EH (cell line): ENCODE measurements at places on chromosomes 4 and X.

DNA sequence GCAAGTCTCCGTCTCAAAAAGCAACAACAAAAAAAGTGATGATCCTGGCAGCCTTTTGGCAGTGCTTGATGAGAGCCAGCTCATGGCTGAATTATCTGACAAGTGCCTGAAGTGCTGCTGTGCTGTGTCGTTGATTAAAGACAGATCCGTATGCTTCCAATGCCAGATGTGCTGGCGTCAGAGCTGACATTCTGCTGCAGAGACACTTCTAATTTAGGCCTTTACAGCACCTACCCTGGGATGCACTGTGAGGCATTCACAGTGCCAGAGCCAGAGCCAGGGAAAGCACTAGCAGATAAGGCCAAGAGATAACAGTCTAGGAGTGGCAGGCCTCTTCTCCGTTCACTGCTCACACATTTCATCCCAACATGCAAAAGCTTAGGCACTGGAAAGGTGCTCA, 995.5 kb downstream of the RAB28 start:
- DNase-seq: no peak

- DNase-seq: no peak
Measured at GRCh38 chr4:30792601-30793000, 72.4 kb downstream of the PCDH7 start.

- DNase-seq: no peak
Measured at GRCh38 chr4:24373704-24374103, 210.7 kb downstream of the DHX15 start.

- DNase-seq: no peak
Measured at GRCh38 chr4:99076292-99076976, 12.2 kb downstream of the ADH5 start.

DNA sequence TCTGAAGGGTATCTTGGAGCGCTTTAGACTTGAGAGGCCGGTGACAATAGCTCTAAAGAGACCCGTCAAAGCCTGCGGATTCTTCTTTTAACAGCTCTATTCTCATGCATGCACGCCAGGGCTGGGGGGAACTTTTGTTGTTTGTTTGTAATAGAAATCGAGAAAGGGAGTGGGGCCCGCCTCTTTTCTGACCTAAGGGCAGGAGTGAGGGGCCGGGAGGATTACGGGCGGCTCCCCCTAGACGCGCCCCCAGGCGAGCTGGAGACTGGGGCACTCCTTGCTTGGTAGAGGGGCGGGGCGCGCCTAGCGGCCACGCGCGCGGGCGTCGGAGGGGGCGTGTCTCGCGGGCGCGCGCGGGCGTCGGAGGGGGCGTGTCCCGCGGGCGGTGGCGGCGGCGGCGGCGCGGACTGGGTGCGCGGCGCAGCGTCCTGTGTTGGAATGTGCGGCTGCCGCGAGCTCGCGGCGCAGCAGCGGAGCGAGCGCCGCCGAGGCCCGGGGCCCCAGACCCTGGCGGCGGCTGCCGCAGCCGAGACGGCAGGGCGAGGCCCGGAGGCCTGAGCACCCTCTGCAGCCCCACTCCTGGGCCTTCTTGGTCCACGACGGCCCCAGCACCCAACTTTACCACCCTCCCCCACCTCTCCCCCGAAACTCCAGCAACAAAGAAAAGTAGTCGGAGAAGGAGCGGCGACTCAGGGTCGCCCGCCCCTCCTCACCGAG, at the start of gene REST:
Gene REST, plus strand, starts transcription at position 412 of the 717 bp plus-strand sequence. CDS start 2,739 bp downstream, outside the sequence.
- peak; percentile 71 for DNase-seq

DNA sequence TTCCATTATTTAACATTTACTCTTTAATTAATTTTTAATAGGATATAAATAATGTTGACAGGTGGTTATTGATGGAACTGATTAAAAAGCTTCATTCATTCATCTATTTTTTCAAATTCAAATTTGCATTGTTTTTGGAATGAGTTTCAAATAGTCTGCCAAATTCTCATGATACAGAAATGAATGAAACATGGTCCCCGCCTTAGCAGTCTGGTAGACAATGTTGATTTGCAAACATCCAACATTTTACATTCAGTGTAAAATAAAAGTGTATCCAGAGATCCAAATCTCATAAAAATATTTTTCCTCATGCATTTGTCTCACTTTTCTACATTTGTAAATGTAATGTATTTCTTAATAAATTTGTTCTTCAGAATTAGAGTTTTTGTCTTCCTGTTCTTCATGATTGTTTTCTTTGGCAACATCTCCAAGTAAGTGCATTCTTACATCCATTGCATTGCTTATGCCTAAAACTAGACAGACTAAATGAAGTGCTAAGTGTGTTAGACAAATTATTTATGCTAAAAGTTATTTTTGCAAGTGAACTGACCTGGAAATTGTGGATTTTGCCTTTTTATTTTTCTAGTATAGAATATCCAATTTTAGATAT, 142.3 kb downstream of the PCDH18 start:
- DNase-seq: peak; percentile 63

GRCh38 chrX:71578253-71579135, at the start of gene GCNA:
TSS of gene GCNA (plus strand) at chrX:71578437. CDS start at chrX:71580822, 2,385 bp downstream.
- no peak for DNase-seq

DNA sequence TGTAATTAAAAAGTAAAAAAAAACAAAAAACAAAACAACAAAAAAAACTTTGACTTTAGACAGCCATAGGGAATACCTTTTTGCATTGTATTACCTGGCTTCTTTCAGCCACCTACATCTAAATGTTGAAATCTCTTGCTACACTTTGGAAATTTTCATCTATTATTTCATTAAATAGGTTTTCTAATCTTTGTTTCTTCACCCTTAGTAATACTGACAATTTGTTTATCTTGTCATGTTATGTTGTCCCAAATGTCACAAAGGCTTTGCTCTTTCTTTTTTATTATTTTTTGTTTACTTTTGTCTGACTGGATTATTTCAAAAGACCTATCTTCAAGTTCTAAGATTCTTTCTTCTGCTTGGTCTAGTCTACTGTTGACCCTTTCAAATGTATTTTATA, 7.5 kb downstream of the PF4 start:
- DNase-seq: no peak

- no peak for DNase-seq
Measured at GRCh38 chr4:169945636-169946035, 80.6 kb downstream of the MFAP3L start.

- peak; percentile 67 for DNase-seq
Measured at GRCh38 chr4:149264093-149264733, 551.4 kb downstream of the IQCM start.

GRCh38 chr4:126081336-126081735, 766.6 kb downstream of the FAT4 start:
- peak; percentile 21 for DNase-seq

DNA sequence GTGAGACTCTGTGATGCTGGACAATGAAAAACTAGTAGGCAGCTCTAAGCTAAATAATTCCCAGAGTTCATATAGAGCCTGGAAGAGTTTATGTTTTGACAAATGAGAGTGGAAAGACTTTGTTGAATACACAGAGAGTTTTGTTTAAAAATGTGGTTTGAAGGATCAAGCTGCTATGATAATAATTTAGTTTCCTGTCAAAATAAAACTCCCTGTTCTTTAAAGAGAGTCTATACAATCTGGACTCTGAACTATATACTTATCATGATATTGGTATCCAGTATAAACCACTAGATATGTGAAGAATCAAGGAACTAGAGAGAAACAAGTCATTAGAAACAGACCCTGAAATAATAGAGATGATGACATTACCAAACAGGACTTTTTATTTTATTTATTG, 158.6 kb downstream of the C4orf33 start:
- no peak for DNase-seq

DNA sequence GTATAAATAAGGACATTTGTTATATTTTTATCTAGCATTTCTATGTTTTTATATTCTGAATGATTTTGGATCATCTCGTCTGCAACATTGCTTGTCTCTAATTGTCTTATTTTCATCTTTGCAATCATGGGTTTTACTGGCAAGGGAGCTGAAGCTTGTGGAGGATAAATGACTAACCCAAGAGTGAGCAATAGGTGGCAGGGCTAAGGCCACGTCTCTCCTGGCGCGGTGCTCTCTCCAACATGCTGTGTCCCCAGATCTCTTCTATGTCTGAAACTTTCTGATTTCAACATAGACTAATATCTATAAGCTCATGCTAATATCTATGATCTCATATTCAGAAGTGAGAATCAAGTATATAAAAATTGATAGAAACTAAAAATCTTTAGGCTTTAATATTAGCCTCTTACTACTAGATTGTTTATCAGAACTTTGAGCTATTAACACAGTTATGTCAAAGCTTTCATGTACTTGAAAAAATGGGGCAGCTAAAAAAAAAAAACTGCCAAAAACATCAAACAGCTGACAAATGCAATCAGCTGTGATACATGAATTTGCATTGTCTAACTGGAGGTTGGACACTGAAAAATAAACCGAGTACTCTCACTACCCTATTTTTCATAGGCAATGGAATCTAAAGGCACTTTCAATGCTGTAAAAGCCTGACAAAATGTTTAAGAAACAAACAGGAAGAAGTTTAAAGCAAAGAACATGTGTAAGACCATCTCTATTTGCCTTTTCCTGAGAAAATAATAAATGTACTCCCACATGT, 169.2 kb downstream of the TMA16 start:
- no peak for DNase-seq

GRCh38 chr4:46945062-46945461, 36.0 kb upstream of the COX7B2 start:
- DNase-seq: no peak

- no peak for DNase-seq
Measured at GRCh38 chr4:23993373-23993772, 103.5 kb upstream of the PPARGC1A start.

DNA sequence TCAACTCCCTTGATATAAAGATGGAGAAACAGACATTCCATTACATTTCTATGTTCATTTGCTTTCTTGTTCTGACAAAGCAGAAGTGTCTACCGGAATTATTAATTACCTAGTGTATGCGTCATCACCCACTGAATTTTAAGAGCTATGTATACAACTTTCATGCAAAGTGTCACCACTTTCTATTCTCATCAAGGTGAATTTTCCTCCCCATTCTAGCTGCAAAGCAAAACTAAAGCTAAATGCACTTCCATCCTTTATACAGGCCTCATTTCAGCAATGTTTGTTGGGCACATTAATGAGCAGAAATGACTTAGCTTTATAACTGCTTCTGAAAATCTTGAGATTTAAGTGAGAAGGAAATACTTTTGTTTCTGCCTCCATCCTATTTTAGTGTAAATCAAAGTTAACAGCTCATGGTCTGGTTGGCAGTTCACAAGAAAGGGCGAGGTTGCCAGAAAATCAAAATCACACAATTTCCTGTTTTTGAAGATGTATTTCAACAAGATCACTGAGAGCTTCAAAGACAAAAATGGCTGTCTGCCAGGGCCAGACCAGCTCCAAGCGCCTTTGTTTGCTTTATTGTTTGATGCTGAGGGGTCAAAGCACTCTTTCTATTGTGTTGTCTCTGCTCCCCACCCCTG, 7.2 kb upstream of the FAM9C start:
- no peak for DNase-seq

DNA sequence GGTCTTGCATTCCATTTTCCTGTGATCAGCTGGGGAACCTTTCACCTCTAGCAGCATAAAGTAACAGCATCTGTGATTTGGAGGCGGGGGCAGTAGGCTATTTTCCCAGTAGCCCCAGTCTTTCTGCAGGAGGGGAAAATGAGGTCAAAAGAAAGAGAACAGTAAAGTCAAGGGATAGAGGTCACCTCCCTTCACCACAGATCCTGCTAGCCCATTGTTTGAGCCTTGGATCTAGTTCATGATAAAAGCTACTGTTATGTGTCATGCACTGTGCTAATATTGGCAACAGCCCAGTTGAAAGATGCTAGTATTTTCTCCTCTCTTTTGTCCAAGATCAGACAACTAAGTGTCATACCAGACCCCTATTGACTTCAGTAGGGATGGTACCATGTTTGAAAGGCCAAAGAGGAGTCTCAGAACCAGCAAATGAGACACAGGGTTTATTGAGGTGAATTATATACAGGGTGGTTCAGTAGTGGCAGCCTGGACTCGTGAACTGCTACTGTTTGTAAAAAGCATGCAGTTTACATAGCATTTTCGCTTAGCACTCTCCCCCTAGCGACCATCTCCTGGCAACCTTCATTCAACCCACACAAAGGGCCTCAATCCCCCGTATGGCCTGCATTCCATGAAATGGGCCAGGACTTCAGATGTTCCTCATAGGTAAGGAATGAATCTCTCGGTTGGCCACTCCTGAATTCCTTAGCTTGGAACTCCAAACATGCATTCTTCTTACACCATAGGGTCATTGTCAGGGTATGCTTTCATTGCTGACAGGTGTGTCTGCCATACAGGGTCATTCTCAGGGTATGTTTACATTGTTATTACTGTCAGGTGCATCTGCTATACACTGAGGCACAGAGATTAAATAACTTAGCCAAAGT, 170.0 kb upstream of the FRMPD4 start:
- peak; percentile 23 for DNase-seq

GRCh38 chrX:28609917-28610613, 22.8 kb downstream of the IL1RAPL1 start:
- no peak for DNase-seq

GRCh38 chr4:139919521-139919920, 234.5 kb downstream of the MAML3 start:
- peak; percentile 84 for DNase-seq

- DNase-seq: no peak
Measured at GRCh38 chr4:8900588-8900987, 28.9 kb upstream of the HMX1 start.

- peak; percentile 68 for DNase-seq
Measured at GRCh38 chrX:96407072-96407471, 277.6 kb upstream of the DIAPH2 start.

- DNase-seq: no peak
Measured at GRCh38 chr4:17476853-17477252, 35.0 kb downstream of the QDPR start.

DNA sequence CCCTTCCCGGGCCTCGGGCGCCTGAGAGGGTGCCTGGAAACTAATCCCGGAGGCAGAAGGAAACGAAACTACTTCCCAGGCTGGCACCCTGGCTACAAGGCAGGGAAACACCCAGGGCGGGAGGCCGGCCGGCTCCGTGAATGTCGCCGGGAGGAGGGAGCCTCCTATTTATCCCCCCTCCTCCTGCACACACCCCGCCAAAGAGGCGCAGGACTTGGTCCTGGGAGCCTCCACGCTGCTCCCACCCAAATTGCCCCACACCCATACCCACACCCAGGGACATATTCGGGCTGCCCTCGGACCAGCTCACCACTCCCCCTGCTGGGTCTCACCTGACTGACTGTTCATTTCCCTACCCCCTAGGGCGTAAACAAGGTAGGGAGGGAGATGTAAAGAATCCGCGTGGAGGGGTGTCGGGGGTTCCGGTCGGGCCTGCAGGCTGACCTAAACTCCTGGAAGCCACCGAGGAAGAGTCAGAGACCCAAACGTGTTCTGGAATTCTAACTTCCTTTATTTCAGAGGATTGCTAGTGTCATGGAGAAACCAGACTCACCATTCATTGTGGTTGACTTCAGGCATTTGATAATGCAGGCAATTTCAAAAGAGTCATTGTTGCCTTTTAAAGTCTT, at the start of gene BTC:
Gene BTC, minus strand, starts transcription at position 142 of the 629 bp plus-strand sequence. CDS start 198 bp downstream, outside the sequence.
- peak; percentile 2 for DNase-seq
